MG63 (cell line): ENCODE measurements at places on chromosomes 3 and 15. TPM values are rescaled to one million over a fixed set of nuclear protein-coding genes. Genes with fewer than 3 reads are reported as not detected.

GRCh38 chr3:53056442-53056841, 10.6 kb upstream of the SFMBT1 start:
- DNase-seq: no peak

The SLC24A5 gene
- total RNA-seq: not detected in 2 replicates

The KCNAB1 gene
- total RNA-seq: not detected in 2 replicates

The ALPK3 gene
- total RNA-seq: 1.1 TPM in 1 of 2 replicates, not detected in the other

The FEZF2 gene
- total RNA-seq: not detected in 2 replicates

DNA sequence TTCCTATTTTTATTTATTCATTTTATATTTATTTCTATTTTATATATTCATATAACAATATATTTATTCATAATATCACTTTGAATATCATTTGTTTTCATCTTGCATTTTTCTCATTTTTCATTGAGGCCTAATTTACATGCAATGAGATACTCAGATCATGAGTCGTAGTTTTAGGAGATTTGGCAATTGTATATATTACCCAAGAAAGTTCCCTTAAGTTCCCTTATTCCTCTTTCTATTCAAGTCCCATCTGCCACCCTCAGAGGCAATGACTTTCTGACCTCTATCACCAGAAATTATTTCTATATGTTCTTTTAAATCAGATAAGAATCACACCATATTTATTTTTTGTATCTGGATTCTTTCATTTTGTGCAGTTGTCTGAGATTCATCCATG, 329.1 kb upstream of the TPRG1 start:
- no peak for DNase-seq

GRCh38 chr3:11907667-11908660, 61.3 kb upstream of the TAMM41 start:
- no peak for DNase-seq

GRCh38 chr15:99704444-99704838, 28.8 kb downstream of the LYSMD4 start:
- DNase-seq: peak; percentile 28

DNA sequence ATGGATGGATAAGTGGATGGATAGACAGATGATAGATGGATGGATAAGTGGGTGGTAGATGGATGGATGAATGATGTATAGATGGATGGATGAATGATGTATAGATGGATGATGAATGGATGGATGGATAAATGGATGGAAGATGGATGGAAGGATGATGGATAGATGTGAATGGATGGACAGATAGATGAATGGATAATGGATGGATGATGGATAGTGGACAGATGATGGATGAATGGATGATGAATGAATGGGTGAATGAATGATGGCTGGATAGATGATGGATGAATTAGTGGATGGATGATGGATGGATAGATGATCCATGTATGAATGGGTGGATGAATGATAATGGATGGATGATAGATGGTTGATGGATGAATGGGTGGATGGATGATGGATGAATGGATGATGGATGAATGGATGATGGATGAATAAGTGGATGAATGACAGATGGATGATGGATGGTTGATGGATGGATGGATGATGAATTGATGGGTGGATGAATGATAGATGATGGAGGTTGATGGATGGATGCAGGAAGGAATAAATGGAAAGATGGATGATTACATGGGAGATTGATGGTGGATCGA, 69.3 kb downstream of the ITGA11 start:
- DNase-seq: no peak

DNA sequence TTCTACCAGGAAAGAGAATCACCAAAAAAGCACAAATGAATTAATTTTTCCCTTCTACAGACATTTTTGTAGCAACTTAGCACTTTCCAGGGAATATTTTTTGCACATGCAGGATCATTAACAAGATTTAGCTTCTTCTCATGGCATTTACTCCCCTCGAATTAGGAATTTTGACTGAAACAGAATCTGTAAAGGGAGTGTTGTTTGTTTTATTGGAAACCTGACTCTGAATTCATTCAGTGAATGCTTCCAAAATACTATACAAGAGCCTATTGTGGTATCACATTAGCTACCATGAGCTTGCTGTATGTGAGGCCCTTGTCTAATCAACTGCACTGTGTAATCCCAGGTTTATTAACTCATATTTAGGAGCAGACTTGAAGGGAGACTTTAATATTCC, 130.4 kb upstream of the ATP10A start:
- no peak for DNase-seq
